Uterus (tissue), 4 donors: ENCODE measurements at places on chromosomes 7 and 10.

- no peak for DNase-seq
- no peaks in the 10 kb centered on the region for H3K36me3 ChIP-seq
- H3K27ac ChIP-seq, result no peak overlapping the region
- H3K4me3 ChIP-seq, result no peak overlapping the region
- no peaks in the 10 kb centered on the region for H3K27me3 ChIP-seq
These were observed 137.2 kb upstream of the ADARB2 start for GRCh38 chr10:1874533-1874932.

- DNase-seq, result no peak
- no peaks in the 10 kb centered on the region for H3K27me3 ChIP-seq
- H3K4me3 ChIP-seq, result no peak overlapping the region
- no peaks in the 10 kb centered on the region for H3K36me3 ChIP-seq
- no peaks in the 10 kb centered on the region for H3K4me1 ChIP-seq
These were observed 954.7 kb upstream of the ZNF722 start for GRCh38 chr7:63043657-63044543.

DNA sequence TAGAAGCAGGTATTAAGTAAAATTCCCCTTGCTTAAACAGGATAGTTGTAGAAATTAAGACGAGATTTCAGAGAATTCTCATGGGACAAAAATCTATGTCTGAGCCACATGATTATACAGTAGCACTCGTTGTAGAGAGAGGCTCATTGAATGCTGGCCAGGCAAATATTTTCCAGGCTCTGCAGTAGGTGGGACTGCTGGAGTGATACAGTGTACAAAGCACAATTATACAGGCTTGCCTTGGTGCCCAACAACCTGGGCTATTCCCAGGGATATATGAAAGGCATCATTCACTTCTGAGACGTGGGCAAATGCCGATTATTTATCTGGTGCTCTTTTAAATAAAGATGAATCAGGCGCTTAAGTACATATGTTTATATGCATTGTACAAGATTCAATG lies 380.6 kb downstream of the PHTF2 start:
- H3K4me1 ChIP-seq, result no peaks in the 10 kb centered on the region
- no peaks in the 10 kb centered on the region for H3K27me3 ChIP-seq
- no peak overlapping the region for H3K4me3 ChIP-seq
- no peak overlapping the region for H3K27ac ChIP-seq

GRCh38 chr10:132399117-132400035 lies 2.4 kb downstream of the PWWP2B start:
- DNase-seq, result peak; percentile 16
- H3K4me1 ChIP-seq, result no peaks in the 10 kb centered on the region
- no peaks in the 10 kb centered on the region for H3K27me3 ChIP-seq
- H3K36me3 ChIP-seq, result no peaks in the 10 kb centered on the region

DNA sequence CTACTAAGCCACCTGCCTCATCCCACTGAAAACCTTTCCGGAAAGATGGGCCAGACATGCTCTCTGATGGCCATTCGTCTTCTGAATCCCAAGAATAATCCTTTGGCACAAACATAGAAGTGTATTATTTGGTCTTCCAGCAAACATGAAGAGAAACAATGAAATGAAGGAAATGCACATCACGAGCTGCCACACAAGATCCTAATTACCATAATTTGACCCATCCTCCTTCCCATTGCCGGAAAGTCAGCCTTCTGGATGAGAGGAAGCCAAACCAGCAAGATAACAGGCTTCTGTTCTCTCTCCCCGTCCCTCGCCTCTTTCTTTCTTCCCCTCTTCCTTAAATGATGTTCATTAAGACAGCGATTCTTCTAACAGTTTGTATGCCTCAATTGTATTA lies 218.9 kb upstream of the KMT2E start:
- H3K27me3 ChIP-seq, result no peaks in the 10 kb centered on the region
- DNase-seq, result no peak
- no peaks in the 10 kb centered on the region for H3K36me3 ChIP-seq
- H3K4me3 ChIP-seq, result no peak overlapping the region
- no peak overlapping the region for H3K27ac ChIP-seq

- H3K36me3 ChIP-seq, result no peaks in the 10 kb centered on the region
- no peaks in the 10 kb centered on the region for H3K27me3 ChIP-seq
- H3K4me3 ChIP-seq, result no peak overlapping the region
- no peaks in the 10 kb centered on the region for H3K4me1 ChIP-seq
- DNase-seq, result no peak
- no peak overlapping the region for H3K27ac ChIP-seq
These were observed 53.6 kb upstream of the ADGRA1 start for GRCh38 chr10:133034092-133034491.

GRCh38 chr7:42774436-42774835 lies 137.4 kb downstream of the C7orf25 start:
- no peak overlapping the region for H3K4me3 ChIP-seq
- H3K36me3 ChIP-seq, result no peaks in the 10 kb centered on the region
- no peak for DNase-seq

DNA sequence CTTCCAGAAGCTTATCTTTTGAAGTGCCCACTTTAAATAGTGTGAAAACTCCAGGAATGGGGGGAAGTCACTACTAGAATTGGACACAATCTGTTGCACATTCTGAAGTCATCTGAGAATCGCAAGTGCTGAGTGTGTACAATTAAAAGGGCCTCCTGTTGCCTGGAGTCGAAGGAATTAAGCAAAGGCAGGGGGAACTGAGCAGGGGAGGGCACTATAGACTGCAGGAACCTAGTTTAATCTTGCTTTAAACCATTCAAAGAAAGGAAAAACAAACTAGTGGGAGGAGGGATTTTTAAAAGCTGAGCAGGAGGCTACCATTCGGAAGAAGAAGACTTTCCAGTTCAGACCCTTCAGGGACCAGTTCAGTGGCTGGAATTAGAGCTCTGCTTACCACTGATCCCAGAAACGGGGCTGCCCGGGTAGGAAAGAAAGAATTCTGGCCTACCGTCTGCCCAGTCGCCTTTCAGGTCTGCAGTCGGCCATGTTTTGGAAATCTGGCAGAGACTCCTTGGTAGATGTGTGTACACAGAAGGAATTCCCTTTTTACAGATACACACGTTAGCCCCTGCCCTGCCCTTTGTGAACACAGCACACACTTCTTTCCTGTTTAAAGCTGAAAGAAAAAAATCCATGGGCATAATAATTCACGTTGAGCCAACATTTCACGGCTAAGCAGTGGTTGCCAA lies 610.6 kb upstream of the FOXK1 start:
- H3K4me3 ChIP-seq, result no peak overlapping the region
- DNase-seq, result no peak
- H3K36me3 ChIP-seq, result no peaks in the 10 kb centered on the region
- no peaks in the 10 kb centered on the region for H3K27me3 ChIP-seq

DNA sequence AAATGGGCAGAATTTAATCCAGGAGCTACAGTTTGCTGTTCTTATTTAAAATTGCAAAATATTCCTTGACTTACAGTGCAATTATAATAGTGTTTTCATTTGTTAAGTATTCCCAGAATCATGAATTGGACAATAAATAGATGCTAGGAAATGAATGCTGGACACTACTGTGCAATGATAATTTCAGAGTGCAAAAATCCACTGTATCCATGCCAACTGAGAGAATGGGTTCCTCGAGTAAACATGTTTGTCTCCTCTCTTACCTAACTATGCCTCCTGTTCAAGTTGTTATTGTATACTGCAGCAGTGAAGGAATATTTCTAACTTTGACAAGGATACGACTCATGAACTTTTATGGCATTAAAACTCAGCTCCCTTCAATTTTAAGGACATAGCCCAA lies 1396.3 kb downstream of the GATA3 start:
- no peak overlapping the region for H3K4me3 ChIP-seq
- H3K27ac ChIP-seq, result no peak overlapping the region
- DNase-seq, result no peak
- no peaks in the 10 kb centered on the region for H3K36me3 ChIP-seq
- no peaks in the 10 kb centered on the region for H3K4me1 ChIP-seq
- H3K27me3 ChIP-seq, result no peaks in the 10 kb centered on the region

- no peaks in the 10 kb centered on the region for H3K4me1 ChIP-seq
- no peak overlapping the region for H3K4me3 ChIP-seq
- no peak for DNase-seq
These were observed 711.1 kb downstream of the SUGCT start for GRCh38 chr7:40845943-40846342.

GRCh38 chr10:123428391-123428790 lies 237.8 kb upstream of the GPR26 start:
- H3K36me3 ChIP-seq, result no peaks in the 10 kb centered on the region
- H3K4me1 ChIP-seq, result no peaks in the 10 kb centered on the region
- H3K4me3 ChIP-seq, result no peak overlapping the region

DNA sequence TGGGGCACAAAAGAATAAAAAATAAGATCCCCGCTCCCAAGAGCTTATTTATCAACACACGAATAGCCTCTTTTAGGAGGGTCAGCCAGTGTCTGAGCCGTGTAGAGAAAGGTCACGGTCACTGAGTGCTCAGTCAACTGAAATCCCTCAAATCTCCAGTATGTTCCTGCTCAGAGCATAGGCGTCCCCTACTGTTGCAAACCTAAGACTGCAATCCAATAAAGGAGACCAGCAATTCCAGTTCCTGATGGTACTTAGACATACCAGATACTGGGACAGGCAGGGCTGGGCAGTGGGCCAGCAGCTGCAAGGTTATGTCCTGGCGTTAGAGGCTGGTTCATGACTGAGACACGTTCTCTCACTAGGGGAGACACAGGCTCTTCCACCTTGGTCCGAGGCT lies 93.6 kb downstream of the CACNB2 start:
- no peak overlapping the region for H3K4me3 ChIP-seq
- no peaks in the 10 kb centered on the region for H3K4me1 ChIP-seq
- no peak for DNase-seq
- no peaks in the 10 kb centered on the region for H3K27me3 ChIP-seq

DNA sequence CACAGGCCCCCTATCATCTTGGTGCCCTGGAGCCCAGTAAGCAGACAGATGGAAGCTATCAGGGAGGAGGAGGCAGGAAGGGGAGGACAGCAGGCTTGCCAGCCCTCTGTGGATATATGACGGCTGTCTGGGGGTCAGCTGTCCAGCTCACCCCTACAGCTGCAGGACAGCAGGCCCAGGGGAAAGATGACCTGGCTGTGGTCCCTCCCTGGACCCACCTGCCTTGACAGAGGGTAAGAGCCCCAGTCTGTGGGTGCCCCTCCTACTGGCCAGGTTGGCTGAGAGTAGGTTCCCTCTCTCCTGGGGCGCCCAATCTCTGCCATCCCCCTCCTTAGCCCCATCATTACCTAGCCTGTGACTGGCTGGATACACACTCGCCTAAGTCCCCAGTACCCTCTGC lies 62.5 kb downstream of the C10orf143 start:
- no peak overlapping the region for H3K27ac ChIP-seq
- H3K36me3 ChIP-seq, result no peaks in the 10 kb centered on the region
- no peaks in the 10 kb centered on the region for H3K4me1 ChIP-seq
- no peak for DNase-seq

GRCh38 chr10:52215745-52216361 lies 98.2 kb upstream of the DKK1 start:
- no peak overlapping the region for H3K27ac ChIP-seq
- no peaks in the 10 kb centered on the region for H3K4me1 ChIP-seq
- DNase-seq, result no peak
- no peak overlapping the region for H3K4me3 ChIP-seq

DNA sequence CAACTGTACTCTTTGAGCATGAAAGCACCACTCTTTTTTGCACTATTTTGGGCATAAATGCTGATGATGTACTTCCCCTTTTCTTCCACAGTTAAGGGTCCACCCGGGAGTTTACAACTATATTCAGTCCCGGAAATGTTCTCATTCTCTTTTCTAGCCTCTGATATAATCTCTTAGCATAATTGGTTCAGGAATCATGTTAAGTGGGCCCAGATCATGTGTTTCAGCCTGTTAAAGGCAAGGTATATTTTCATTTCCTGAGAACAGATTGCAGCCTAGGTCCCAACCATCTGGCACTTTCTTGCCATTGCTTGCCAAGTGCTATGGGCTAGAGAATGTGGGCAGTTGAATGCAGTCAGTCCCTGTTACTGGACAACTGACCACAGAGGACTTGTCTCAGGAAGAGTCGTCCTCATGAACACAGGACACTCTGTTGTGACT lies 111.4 kb upstream of the GLCCI1 start:
- no peak for DNase-seq
- H3K36me3 ChIP-seq, result no peaks in the 10 kb centered on the region
- H3K27ac ChIP-seq, result no peak overlapping the region
- no peaks in the 10 kb centered on the region for H3K4me1 ChIP-seq

DNA sequence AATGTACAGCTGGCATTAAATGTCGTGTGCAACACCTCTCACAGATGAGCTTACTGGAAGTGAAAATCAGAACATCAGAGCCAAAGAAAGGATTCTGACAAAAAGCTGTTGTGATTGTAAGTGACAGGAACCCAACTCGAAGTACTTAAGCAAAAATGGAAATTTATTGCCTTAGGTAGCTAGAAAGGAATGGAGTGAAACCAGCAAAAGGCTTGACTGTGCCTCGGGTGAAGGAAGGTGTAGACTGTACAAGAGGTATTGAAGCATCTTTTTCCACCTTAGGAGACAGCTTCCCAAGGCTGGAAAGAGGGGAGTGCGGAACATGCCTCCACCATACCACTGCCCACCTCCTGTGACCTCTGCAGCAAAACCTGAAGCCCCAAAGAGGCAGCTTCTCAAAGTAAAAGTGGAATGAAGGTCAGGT lies 27.3 kb upstream of the ITGB1 start:
- H3K27ac ChIP-seq, result peak overlapping the region; percentile 2
- peaks cover 6% of the 10 kb centered on the region for H3K4me1 ChIP-seq
- H3K36me3 ChIP-seq, result no peaks in the 10 kb centered on the region
- H3K27me3 ChIP-seq, result no peaks in the 10 kb centered on the region

DNA sequence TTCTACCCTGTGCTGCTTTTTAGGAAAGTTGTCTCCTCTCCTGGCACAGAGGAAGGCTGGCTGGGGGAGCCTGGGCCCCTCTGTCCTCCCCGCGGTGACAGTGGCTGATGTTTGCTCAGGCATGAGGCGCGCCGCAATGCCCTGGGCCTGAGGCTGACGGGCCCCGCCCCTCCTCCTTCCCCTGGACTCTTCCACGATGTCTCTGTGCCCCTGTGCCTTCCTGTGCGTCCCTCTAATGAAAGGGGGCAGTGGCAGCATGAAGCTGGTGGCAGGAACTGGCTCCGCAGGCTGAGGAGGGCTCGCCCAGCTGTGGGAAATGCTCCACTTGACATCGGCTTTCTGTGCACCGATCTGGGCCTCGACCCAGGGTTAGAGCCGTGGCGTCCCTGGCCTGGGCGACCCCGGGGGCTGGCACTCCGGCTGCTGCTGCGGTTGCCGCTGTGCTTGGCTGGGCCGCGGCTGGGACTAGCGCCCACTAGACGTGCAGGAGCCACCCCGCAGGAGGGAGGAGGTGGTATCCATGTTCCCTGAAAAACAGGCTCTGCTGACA lies 67.9 kb downstream of the ZNF680 start:
- H3K4me3 ChIP-seq, result peak overlapping the region; percentile 10
- no peak for DNase-seq
- no peaks in the 10 kb centered on the region for H3K27me3 ChIP-seq
- no peaks in the 10 kb centered on the region for H3K4me1 ChIP-seq
- no peaks in the 10 kb centered on the region for H3K36me3 ChIP-seq

GRCh38 chr10:132564690-132565089 lies 27.1 kb downstream of the INPP5A start:
- H3K27me3 ChIP-seq, result no peaks in the 10 kb centered on the region
- DNase-seq, result no peak
- H3K4me1 ChIP-seq, result no peaks in the 10 kb centered on the region
- no peak overlapping the region for H3K4me3 ChIP-seq
- no peaks in the 10 kb centered on the region for H3K36me3 ChIP-seq
- H3K27ac ChIP-seq, result no peak overlapping the region
